CD8-positive, alpha-beta T cell (primary cell): ENCODE measurements at places on chromosomes 12 and 14.

DNA sequence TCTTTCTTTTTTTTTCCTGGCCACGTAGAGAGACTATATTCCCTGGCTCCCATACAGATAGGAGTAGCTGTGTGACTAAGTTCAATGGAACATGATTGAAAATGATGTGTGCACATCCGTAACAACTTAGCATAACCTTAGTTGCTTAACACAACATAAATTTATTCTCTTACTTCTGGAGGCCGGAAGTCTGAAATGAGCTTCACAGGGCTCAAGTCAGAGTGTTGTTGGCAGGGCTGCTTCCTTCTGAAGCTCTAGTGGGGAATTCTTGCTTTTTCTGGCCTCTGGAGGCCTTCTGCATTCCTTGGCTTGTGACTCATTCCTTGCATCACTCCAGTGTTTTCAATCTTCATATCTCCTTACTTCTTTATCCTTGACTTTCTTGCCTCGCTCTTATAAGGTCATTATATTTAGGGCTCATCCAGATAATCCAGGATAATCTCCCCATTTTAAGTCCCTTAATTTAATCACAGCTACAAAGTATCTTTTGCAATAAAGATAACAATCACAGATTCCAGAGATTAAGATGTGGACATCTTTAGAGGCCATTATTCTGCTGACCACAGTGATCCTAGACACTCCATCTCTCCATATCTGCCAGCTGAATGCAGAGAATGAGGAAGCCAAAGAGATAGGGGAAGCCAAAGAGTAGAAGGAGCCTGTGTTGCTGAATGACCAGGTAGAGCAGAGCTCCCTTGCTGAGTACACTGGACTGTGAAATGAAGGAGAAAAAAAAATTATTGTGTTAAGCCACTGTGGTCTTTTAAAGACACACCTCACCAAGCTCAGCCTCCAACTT, 21.0 kb upstream of the SNX6 start:
- DNase-seq = no peak

DNA sequence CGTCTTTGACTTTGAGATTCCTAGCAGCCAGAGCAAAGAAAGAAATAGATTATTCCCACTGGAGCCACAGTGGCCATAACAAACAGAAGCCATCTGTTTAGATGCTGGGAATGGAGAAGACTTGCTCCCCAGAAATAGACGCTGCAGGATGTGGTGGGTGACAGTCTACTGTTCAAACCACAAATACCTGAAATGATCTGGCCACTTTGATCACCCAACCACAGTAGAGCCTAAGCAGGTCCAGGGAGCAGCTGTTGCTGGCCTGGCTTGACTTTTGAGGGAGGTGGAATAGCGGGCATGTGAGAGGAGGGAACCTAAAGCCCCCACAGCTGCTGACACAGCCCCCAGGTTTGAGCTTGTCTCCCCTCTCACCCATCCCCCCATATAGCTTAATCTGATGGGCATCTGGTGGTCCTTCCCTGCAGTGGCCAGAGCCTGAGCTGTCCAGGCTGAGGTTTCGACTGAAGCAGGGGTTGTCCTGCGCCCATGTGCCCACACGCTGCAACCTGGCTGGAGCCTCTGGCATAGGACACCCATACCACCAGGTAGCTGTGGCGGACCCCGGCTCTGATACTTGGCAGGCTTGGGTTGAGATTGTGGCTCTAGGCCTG, 38.7 kb downstream of the SH2B3 start:
- no peak for DNase-seq

DNA sequence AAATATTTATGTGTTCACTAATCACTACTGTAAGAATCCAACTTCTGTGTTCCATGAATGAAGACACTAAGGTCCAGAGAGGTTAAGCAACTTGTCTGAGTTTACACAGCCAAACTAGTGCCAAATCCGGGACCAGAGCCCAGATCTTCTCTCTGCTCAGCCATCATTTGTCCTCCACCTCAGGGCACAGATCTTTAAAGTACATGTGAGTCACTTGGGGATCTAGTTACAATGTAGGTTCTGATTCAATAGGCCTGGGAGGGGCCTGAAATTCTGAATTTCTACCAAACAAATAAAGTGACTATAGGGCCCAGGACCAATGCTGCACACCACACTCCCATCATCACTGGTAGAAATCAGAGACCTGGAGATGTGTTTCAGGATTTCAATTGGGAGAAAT, 162.9 kb downstream of the GXYLT1 start:
- no peak for DNase-seq

GRCh38 chr12:95151406-95151805, 65.9 kb downstream of the FGD6 start:
- no peak for DNase-seq

- DNase-seq = peak; percentile 43
Measured at GRCh38 chr12:57215668-57216013, 953 bp upstream of the NXPH4 start.

DNA sequence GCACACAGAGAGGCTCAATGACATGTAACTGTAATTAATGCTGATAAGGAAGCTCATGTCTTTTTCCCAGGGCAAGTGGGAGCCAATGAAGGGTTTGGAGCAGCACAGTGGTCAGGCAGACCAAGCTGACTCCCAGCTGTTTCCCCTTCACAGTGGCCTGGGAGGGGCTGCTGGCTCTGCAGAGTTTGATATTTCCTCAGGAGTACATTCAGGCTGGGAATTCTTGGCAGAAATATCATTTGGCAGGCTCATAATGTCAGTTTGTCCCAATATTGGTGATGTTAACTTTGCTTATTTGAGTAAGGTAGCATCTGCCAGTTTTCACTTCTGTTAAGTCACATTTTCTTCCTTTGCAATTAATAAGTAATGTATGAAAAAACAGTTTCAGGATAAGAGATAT, 247.0 kb downstream of the EMP1 start:
- DNase-seq = no peak

DNA sequence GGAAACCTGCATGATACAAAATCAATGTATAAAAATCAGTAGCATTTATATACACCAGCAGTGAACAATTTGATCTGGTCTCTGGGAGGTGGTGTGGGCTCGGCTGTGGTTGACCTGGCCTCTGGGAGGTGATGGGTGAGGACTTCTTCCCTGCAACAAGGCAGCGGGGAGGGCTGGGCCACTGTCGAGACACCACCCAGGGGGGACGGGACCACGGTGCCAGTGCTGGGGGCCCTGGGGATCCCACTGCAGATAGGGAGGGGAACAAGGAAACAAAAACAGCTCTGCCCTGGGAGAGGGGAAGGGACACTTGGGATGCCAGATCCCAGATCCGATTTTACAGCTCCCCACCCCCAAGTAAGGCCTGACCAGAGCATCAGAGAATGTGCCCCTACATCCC, 189.6 kb upstream of the SFSWAP start:
- no peak for DNase-seq
